ENCODE measurements at places on chromosomes 1 and 21. TPM values are rescaled to one million over a fixed set of nuclear protein-coding genes. Genes with fewer than 3 reads are reported as not detected.

DNA sequence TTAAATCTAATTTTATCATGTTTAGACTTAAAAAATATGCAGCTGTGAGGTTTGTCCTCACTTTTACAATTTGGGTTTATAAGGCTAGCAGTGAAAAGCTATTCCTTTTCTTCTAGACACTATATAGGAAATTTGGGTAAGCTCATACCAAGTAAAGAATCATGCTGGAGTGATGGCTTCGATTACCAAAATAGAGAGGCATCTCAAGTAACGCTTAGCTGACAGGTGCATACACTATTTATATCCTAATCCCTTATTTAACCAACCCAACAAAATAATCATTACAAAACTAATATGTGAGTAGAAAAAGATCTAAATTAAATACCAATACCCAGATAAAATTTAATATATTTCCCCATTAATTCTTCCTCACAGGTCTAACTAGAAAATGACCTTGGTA, 193.2 kb downstream of the LHX8 start:
- no peak for DNase-seq

Gene RXRG
- polyA plus RNA-seq = 2.2 TPM

- DNase-seq = no peak
Measured at GRCh38 chr1:230458509-230458908, 32.4 kb upstream of the PGBD5 start.

- DNase-seq = no peak
Measured at GRCh38 chr1:232352366-232352765, 277.6 kb downstream of the SIPA1L2 start.

Gene SERINC2
- polyA plus RNA-seq = 45.9 TPM
